ENCODE measurements at places on chromosomes 16 and 17.

- DNase-seq, result no peak
These were observed 10.9 kb upstream of the SPNS3 start for GRCh38 chr17:4422864-4423263.

- DNase-seq, result no peak
These were observed 12.2 kb downstream of the FBXO31 start for GRCh38 chr16:87371261-87371866.

GRCh38 chr16:59878479-59878878 is 1144.4 kb upstream of the GOT2 start:
- DNase-seq, result no peak

DNA sequence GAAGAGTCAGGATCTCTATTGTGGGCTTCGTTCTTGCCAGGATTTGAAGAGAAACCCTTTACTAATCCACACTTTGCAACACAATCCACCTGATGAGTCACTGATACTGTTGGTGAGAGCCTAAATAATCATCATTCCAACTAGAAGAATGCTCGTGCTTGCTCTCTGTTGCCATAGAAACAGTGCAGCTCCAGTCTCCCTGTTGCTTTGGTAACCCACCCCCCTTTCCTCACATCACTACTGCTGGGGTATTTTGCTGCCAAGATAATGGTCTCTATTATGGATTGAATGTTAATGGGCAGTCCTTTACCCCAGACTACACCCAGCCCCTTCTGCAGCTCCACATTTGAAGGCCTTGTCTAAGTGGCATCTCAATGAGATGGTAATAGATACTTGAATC is 190.4 kb downstream of the ABCC12 start:
- no peak for DNase-seq

- DNase-seq, result peak; percentile 21
These were observed 233.1 kb upstream of the AXIN2 start for GRCh38 chr17:65794572-65794971.

GRCh38 chr17:47704116-47704515 is 10.2 kb downstream of the TBKBP1 start:
- no peak for DNase-seq

GRCh38 chr16:25264597-25264996 is 7.0 kb upstream of the ZKSCAN2 start:
- DNase-seq, result no peak

- DNase-seq, result no peak
These were observed 13.3 kb downstream of the CDH3 start for GRCh38 chr16:68658341-68658973.

- no peak for DNase-seq
These were observed 35.3 kb upstream of the TBC1D3K start for GRCh38 chr17:37888881-37889280.

GRCh38 chr16:31200821-31201568 is 1.6 kb downstream of the PYCARD start:
- DNase-seq, result peak; percentile 60

DNA sequence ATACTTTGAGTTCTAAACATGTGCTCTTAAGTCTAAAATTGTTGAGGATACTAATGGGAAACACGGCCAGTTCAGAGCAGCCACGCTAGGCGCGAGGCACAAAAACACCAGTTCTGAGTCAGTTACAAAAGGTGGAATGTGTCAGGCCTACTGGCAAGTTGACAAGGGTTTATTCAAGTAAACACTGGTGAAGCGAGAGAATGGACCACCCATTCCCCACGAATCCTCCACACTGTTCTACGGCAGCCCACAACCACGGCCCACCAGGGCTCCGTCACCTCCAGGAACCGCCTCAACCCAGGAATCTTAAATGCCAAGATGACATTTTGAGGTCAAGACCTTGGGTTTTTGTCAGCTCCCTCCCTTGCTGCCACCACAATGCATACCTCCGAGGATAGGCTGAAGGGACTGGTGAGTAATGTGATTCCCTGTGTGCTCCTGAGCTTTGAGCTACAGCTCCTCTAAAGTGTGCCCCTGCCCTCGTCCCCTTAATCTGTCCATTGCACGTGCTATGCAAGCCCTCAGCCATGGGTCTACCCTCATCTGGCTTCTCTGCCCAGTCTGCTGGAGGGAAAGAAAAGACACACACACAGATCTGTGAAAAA is 28.5 kb upstream of the TRAP1 start:
- DNase-seq, result no peak

GRCh38 chr16:82730901-82731300 is 104.1 kb downstream of the CDH13 start:
- DNase-seq, result no peak

GRCh38 chr17:12114686-12115418 is 94.2 kb downstream of the MAP2K4 start:
- no peak for DNase-seq

- DNase-seq, result no peak
These were observed 156.7 kb downstream of the ZNF423 start for GRCh38 chr16:49698931-49699840.

DNA sequence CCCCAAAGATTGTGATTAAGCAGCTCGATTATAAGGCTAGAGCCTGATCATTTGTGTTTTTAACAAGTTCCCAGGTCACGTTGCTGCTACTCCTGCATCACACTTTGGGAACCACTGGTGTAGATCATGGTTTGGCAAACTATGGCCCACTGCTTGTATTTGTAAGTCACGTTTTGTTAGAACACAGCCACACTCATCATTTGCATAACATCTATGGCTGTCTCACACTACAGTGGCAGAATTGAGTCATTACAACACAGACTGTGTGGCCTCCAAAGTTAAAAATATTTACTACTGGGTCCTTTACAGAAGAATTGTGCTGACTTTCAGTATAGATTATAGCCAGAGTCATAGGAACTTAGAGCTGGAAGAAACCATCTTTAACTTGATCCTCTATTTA is 515.3 kb upstream of the PSMD7 start:
- no peak for DNase-seq

DNA sequence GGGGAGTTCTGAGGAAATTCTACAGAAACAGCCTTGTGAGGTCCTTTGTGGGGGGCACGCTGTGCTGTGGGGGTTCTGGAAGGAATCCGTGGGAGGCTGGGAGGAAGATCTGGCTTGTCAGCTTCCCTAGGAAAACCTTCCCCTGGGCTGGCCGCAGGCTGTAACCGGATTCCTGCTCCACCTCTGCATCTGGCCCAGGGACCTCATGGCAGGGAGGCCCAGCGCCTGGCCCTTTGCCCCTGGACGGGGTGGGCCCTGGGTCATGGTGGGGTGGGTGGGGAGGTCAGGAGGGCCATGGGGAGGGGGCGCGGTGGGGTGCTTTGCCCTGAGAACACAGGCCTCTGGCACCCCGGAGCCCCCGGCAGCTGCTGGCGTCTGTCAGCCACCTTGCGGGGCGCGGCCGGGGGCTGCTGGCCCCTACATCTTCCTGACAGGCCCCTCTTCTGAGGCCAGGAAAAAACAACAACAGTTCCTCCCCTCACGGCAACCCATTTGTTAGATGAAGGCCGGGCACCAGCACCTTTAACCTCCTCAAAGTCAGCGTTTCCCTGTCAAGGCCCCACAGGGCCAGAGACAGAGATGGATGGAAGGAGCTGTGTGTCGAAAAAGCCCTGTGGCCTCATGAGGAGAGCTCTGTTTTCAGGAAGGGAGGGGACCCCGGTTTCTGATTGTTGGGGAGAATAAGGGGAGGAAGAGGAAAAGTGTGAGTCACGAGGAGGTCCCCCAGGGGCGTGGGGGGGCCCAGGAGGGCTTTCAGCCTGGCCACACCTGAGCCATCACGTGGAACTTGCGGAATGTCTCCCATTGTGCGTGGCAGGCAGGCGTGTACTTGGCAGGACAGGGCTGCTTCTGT is 3.6 kb upstream of the MEOX1 start:
- no peak for DNase-seq

GRCh38 chr17:43553573-43553972 is 7.4 kb upstream of the ETV4 start:
- DNase-seq, result no peak

DNA sequence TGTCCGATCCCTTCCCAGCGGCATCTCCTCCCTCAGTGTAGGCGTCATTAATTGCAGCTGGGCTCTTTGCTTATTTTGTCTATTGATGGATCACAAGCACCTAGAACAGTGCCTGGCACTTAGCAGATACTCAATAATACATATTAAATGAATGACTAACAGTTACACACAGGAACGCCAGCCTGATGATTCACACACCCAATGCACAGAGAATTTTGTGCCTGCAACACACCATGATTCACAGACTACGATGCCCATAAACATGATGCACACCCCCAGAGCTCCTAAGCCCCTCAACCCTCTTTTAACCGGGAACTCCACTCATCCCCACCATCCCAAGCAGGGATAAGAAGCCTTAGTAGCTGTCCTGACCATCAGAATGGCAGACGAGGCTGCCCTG is 66.6 kb upstream of the TMEM97 start:
- DNase-seq, result no peak

DNA sequence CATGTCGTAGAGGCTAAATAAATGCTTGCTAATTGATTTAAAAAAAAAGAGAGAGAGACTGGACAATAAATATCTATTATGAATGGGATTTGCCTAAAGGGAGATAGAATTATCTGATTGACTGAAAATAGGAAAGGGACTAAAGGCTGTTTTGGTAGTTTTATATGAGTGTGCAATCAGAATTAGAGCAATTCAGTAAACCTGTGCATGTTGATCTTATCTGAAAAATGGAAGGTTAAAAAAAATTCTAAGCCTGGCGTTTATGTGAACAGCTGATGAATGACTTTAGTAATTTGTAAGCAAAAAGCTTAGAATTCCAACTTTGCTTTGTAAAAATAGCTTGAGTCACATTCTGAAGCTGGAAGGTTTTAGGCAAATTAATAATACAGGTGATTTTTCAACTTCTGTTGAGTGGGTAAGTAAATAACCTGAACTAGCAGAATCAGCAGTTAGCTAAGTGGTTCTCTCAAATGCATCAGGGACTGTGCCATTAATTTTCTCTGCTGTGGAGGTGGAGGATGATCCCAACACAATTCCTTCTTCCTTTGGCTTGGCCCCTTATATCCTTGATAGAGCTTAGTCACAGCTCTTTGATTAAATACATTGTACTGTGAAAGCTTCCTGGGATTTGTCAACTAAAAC is 254.4 kb downstream of the PHKB start:
- DNase-seq, result no peak

DNA sequence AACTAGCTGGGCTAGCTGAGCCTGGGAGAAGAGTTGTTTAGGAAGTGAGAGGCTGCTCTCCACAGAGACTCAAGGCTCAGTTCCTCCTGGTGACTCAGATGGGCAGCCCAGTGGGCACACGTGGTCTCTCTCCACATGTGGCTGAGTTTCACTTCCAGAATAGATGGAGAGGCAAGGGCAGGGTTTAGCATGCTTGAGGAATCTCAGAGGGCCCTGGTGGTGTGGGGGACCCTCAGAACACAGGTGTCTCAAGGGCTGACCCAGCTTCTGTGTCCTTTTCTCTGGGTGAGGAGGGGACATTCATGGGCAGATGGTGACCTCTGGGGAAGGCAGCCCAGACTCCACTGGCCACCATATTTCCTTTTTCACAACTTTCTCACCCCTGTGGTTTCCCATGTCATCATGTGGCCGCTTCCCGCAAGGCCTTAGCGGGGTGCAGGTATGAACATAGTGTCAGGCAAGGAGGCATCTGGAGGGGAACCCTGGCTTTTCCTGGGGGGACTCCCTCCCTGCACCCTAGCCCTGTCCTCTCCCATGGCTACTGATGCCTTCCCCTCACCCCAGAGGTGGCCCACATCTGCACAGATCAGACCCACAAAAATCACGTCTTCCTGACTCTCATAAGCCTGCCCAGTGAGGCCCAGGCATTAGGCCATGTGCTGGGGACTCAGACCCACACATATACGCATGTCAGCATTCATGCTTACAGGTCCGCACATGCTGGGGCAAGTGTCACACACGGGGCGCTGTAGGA is 3.3 kb downstream of the GRN start:
- DNase-seq, result peak; percentile 27

GRCh38 chr16:85051067-85051581 is 23.5 kb downstream of the KIAA0513 start:
- DNase-seq, result no peak

DNA sequence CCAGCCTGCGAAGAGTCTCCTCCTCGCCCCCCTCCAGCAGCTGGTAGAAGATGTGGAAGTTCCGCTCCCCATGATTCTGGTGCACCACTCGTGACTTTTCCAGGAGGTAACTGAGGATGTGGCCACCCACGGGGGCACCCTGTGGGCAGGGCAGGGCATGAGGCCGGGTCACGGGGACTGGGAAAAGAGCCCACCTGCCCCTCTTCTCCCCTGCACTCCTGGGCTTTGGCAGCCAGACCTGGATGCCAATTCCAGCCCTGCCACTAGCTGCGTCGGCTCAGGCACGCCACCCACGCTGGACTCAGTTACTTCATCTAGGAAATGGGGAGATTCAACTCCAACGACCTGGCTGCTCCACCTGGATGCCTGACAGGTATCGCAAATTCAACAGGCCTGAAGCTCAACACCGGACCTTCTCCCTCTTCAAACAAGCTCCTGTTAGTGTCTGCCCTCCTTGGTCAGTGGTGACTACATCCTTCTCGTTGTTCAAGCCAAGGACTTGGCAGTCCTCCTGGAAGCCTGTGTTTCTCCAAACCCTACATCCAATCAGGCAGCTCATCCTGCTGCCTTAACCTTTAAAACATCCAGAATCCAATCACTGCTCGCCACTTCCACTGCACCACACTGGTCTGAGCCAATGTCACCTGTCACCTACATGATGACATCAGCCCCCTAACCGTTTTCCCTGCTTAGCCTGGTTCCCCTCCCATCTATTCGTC is 11.6 kb downstream of the MYO1C start:
- DNase-seq, result no peak

- DNase-seq, result no peak
These were observed 9.7 kb downstream of the CRAMP1 start for GRCh38 chr16:1621851-1622250.

DNA sequence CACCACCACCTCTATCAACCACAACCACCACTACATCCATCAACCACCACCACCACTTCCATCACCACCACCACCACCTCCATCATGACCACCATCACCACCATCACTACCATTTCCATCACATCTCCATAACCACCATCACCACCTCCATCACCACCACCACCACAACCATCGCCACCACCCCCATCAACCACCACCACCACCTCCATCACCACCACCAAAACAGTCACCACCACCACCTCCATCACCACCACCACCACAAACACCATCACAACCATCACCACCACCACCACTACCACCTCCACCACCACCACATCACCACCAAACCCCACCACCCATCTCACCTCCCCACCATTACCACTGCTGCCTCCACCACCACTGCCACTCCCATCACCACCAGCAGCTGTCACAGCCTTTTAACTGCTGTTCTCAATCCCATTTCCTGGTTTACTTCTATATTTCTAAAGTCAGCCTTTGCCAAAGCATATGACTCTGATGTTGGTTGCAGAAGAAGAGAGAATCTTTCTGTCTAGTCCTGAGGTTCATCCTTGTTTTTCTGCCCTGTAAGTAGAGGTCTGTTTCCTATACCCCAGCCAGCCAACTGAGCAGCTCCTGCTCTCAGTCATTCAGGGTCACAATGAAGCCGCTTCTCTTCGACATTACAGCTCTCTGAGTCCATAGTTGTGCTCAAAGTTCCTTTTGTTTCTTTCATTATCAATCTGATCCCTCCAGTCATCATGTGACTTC is 14.0 kb downstream of the MARCHF10 start:
- DNase-seq, result no peak

GRCh38 chr16:66746682-66747081 is 4.7 kb downstream of the DYNC1LI2 start:
- DNase-seq, result peak; percentile 16

GRCh38 chr17:81065500-81065899 is 30.5 kb downstream of the BAIAP2 start:
- no peak for DNase-seq

GRCh38 chr17:17692353-17693252 is 11.3 kb downstream of the RAI1 start:
- no peak for DNase-seq
